ENCODE measurements at places on chromosomes 13 and 19.

GRCh38 chr13:33846303-33847062, 28.5 kb downstream of the RFC3 start:
- DNase-seq, result no peak

GRCh38 chr13:60620611-60621395, 223.8 kb downstream of the TDRD3 start:
- no peak for DNase-seq

GRCh38 chr13:28630869-28631268, 28.1 kb upstream of the POMP start:
- DNase-seq, result no peak

- DNase-seq, result peak; percentile 62
Measured at GRCh38 chr19:42301646-42302203, at the start of gene PRR19. TSS of gene PRR19 (plus strand) at chr19:42302132. CDS start at chr19:42309585, 7,453 bp downstream.

GRCh38 chr19:48370955-48371354, 6.8 kb downstream of the SYNGR4 start:
- no peak for DNase-seq

DNA sequence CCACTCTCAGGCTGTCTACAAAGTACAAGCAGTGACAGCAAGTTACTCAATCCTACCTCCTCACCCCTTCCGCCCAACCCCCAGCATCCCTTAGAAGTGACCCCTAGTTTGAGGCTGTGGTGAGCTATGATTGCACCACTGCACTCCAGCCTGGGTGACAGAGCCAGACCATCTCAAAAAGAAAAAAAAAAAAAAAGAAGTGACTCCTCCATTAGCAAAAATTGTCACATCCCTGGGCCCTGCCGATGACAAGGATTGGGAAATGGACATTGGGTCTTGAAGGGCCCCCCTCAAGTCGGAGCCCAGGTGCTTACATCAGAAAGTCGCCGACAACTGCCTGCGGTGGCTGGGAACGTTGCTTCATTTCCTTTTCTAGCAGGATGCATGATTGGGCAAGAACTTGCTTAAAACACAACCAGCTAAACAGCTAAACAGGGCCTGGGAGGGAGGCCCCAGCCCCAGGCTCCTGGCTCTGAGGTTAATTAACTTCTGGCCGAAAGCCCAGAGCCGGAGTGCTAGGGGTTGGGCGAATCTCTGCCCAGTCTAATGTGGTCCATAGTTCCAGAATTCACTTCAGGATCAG, 15.3 kb downstream of the RAB3D start:
- peak; percentile 84 for DNase-seq

DNA sequence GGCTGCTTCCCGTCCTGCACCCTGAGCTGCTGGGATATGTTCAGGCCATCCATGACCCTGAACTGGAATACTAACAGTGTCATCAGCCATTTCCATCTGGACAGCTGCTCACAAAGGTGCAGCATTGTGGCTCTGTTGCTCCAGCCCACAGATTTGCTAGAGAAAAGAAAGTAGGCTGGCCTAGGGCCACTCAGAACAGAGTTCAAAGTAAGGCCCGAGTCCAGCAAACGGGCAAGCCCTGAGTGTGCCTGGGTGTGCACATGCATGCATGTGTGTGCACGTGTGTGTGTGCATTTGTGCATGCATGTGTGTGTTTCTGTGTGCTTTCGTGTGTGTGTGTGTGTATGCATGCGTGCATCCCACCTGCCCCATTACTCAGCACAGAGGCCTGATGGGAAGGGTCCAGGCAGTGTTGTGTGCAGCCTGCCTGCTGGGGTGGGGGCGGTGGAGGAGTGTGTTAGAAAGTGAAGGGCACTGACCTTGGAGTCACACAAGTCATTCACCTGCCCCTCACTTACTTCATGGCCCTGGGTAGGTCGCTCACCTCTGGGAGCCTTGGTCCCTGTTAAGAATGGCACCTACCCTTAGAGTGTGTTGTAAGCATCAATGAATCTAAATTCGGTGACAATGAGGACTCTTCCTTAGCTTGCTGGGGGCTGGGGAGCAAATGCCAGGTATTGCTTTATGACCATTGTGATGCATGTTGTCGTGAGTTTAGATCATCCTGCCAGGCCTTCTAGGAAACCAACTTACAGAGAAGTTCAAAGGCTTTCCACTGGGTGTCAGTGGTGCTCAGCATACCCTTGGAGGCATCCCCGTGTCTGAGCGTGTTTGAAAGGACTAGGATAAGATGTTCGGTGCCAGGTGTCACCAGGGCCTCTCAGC, 53.2 kb downstream of the GPR12 start:
- DNase-seq, result peak; percentile 79

DNA sequence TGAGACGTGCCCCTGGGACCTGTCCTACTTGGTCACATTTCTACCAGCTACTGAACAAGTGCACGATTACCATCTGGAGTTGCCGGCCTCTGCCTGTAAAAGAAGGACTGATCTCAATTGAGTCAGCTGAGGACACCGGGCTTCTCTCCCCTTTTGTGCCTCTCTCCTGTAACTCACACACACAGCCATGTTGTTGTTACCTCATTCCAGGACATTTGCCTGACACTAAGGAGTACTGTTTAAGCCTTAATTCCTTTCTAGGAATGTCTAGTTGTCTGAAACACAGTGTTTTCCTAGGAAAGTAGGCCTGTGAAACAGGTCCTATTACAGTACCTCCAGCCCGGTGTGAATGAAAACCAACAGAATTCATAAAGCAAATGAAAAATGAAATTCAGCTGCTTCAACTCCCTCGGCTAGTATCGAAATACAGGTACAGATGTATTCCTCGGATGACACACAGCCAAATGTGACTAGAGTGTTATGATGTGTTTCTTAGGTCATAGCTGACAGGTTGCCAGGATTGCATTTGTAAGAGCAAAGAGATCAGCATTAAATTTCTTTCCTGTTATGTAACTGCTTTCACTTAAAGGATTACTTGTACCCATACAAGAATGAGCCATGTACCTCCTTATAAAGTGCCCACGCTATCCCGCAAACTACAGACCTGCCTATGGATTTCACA, 152.0 kb upstream of the IRS2 start:
- DNase-seq, result no peak

DNA sequence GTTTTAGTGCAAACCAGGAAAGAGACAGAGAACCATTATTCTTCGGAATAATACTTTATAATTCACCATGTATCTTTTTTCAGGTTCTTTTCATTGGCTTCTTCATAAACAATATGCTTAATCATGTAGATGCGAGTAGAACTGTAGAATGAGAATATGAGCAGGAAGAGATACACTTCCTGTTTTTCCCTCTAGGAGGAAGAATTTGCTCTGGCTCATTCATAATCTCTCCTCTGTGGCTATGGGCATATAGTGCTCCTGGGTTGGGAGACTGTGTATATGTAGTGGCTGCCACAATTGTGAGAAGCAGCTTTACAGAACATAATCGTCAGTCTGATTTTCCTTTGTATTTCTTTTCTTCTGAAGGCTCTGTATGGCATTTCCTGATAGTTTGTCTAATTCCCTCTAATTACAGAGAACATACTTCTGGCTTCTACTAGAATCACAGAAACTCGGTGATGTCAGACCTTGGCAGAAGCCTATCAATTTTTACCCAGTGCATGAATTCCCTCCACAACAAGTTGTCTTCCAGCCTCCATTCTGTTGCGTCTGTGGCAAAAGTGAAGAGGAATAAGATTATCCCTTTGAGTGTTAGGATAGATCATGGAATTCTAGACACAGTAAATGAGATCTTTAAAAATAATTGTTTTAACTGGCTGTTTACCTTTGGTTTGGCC, 2.9 kb upstream of the DCLK1 start:
- no peak for DNase-seq

DNA sequence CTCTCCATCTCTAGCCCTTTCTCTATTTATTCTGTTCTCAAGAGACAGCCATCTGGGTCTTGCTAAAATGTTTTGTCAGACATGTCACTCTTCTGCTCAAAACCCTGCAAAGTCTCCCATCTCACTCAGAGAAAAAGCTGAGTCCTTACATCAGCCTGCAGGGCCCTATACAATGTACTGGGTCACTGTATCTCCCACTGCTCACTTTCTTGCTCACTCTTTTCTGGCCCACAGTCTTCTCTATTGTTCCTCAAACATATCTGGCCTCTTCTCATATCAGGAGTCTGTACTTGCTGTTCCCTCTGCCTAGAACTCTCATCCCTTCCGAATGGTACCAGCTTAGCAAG, 189.2 kb downstream of the ENOX1 start:
- DNase-seq, result no peak

DNA sequence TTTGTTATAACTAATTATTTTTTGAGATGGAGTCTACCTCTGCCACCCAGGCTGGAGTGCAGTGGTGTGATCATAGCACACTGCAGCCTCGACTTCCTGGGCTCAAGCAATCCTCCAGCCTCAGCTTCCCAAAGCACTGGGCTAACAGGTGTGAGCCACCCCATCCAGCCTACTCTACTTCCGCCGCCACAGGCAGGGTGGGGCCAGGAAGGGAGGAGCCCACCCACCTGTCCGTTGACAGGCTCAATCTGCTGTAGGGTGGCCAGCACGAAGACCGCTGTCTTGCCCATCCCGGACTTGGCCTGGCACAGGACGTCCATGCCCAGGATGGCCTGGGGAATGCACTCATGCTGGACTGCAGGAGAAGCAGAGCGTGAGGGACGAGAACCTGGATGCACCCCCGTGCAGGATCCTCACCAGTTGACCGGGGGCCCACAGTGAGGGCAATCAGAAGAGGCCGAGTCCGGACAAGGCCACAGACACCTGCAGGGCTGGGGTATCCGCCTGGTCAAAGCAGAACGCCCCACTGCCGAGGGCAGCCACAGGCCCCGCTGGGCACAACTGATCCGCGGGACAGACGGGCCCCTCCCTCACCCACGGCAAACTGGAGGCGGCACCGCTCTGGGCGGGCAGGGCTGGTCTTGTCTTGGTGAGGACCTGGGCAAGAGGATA, 6.7 kb downstream of the DDX39A start:
- no peak for DNase-seq

DNA sequence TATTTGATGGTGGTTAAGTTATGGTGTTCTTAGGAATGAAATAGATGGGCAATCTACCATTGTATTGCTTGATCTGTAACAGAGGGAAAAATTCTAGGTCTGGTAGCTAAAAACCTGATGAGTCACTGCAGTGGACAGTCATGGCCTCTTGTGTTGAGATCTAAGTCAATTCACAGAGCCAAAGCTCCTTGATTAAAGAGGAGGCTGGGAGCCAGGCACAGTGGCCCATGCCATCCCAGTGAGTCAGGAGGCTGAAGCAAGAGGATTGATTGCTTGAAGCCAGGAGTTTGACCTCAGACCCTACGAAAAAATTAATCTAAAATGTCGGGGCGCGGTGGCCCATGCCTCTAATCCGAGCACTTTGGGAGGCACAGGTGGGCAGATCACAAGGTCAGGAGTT, 67.1 kb upstream of the KPNA3 start:
- DNase-seq, result no peak

- DNase-seq, result peak; percentile 32
Measured at GRCh38 chr13:87128036-87128435, 543.1 kb upstream of the SLITRK5 start.

- no peak for DNase-seq
Measured at GRCh38 chr13:44176173-44176572, 197.5 kb upstream of the SERP2 start.

DNA sequence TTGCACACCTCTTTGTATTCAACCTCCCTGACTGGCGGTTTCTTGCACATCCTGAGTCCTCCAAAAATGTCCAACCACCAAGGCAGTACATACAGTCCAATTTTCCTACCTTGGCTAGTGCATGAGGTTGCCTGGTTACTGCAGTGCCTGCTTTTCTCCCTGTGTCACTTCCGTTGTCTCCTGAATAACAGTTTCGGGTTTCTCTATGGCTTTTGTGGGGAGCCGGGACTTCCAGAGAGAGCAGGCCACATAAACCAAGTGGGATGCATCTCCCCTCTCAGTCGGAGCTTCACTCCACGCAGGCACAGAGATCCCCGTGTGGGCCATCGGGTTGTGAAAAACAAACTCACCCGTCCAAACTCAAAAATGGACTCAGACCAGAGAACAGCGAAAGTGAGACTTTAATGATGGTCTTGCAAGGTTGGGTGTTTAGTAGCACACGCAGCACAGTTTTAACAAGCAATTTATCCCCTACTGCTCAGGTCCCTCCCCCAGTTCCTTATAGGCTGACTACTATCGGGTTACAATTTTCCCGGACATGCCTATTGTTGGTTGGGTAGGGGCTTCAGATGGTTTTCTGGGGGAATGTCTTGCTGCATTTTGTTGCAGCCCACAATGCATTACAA, 173.1 kb downstream of the POU4F1 start:
- no peak for DNase-seq

- no peak for DNase-seq
Measured at GRCh38 chr19:47430041-47430802, 10.9 kb upstream of the MEIS3 start.

DNA sequence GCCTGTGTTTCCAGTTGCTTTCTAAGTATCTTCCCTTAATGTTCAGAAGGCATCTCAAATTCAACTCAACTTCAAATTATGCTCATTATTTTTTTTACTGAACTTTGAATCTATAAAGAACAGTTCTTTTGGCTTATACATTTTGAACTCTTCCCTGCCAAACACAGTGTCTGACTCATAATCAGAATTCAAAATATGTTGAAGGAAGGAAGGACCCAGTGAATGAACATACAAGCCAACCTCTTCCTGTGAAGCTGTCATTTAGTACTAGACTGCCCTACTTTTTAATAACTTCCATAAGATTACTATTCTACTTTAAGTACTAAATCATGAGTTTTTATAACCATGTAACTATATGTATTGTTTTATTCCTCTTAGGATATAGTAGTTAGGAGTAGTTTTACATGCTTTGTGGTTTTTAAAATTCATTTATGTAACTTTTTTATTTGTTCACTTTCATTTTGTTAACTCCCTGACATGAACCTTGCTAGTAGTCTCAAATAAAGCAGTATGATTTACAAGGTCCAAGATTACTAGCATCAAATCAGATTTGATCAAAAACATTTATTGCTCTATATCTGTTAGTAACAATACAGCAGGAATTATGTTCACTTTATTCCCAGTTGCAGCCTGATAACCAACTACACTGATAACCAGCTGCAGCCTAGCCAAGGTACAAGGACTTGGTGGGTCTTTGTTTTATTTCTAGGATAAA, 6.4 kb downstream of the NUDT15 start:
- no peak for DNase-seq

GRCh38 chr13:46404733-46405100, 17.7 kb upstream of the RUBCNL start:
- DNase-seq, result no peak

DNA sequence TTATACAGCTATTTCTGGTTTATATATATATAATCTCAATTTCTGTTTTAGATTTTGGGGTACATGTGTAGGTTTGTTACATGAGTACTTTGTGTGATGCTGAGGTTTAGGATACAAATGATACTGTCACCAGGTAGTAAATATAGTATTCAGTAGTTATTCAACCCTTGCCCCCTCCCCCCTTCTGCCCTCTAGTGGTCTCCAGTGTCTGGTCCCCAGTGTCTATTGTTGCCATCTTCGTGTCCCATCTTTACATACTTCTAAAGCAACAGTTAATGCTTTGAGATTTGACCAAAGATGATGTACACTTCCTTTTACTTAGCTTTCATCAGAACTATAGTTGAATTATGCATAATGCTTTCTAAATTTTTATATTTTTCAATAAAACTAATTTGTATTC, 1623.4 kb upstream of the PRR20A start:
- no peak for DNase-seq

- DNase-seq, result no peak
Measured at GRCh38 chr13:111518161-111518792, 197.8 kb downstream of the TEX29 start.
